ENCODE measurements at places on chromosomes 1 and 21. TPM values are rescaled to one million over a fixed set of nuclear protein-coding genes. Genes with fewer than 3 reads are reported as not detected.

DNA sequence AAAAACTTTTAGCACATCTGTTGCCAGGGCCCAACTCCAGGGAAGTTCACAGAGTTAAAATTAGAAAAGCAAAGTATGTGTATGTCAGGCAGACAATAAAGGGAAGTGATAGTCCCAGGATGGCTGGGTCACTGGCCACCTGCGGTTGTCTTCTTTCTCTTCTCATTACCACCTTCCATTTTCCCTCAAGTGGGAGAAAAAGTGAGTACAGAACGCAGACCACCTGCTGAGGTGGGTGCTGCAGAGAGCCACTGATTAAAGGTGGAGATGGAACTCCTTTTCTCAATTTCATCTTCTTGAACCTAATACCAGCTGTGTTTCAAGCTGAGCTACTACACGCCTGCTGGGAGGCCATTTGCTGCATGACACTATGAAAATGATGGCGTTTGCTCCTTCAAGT, 88.8 kb upstream of the PDE4B start:
- H3K27ac ChIP-seq, result no peak overlapping the region
- H3K4me3 ChIP-seq, result no peak overlapping the region
- no peak for DNase-seq
- no peaks in the 10 kb centered on the region for H3K36me3 ChIP-seq
- no peaks in the 10 kb centered on the region for H3K4me1 ChIP-seq

Gene CCDC185
- 0.13 TPM for total RNA-seq

Gene NKAIN1
- 0.19 TPM for total RNA-seq

GRCh38 chr21:38951095-38951730, 145.5 kb downstream of the ETS2 start:
- H3K4me3 ChIP-seq, result no peak overlapping the region
- H3K27me3 ChIP-seq, result no peaks in the 10 kb centered on the region
- no peaks in the 10 kb centered on the region for H3K4me1 ChIP-seq
- no peak for DNase-seq

DNA sequence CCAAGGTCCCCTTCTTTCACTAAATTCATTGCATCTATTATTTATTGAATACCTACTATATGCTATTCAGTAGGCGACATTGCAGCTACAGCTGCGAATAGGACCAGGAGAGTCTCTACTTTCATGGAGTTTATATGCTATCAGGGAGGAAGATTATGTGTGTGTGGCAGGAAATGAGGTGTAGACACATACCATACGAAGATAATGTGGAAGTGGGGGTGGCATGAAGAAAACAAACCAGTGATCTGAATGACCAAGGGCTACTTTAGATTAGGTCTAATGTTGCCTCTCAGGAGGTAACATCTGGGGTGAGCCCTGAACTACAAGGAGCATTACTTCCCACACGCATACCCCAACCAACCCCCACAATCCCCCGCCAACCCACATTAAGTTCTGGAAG, 1.0 kb upstream of the PPIH start:
- peaks cover 5% of the 10 kb centered on the region for H3K4me1 ChIP-seq
- no peak overlapping the region for H3K27ac ChIP-seq
- no peak for DNase-seq
- peaks cover 3% of the 10 kb centered on the region for H3K36me3 ChIP-seq
- no peak overlapping the region for H3K4me3 ChIP-seq

GRCh38 chr1:247297263-247298123, 34.2 kb downstream of the ZNF496 start:
- no peak overlapping the region for H3K4me3 ChIP-seq
- no peaks in the 10 kb centered on the region for H3K27me3 ChIP-seq
- no peak for DNase-seq
- peaks cover under 1% of the 10 kb centered on the region for H3K36me3 ChIP-seq
- no peak overlapping the region for H3K27ac ChIP-seq
- H3K4me1 ChIP-seq, result no peaks in the 10 kb centered on the region

Gene NPPB
- total RNA-seq, result not detected

GRCh38 chr1:246067432-246068216, 439.5 kb downstream of the SMYD3 start:
- H3K27ac ChIP-seq, result no peak overlapping the region
- no peak overlapping the region for H3K4me3 ChIP-seq
- H3K4me1 ChIP-seq, result no peaks in the 10 kb centered on the region
- H3K36me3 ChIP-seq, result no peaks in the 10 kb centered on the region

Data from kidney (tissue), 22 donors.